Kidney (tissue), 22 donors: ENCODE measurements at places on chromosomes 11 and 22. TPM values are rescaled to one million over a fixed set of nuclear protein-coding genes. Genes with fewer than 3 reads are reported as not detected.

Gene BTBD18
- not detected for total RNA-seq

Gene OR8D1
- not detected for total RNA-seq

Gene RIMBP3C
- total RNA-seq: 0.22 TPM

Gene SCGB1D2
- total RNA-seq: 0.60 TPM

Gene SWAP70
- total RNA-seq: 61.0 TPM

Gene APOL2
- 48.8 TPM for total RNA-seq

Gene CD6
- total RNA-seq: 6.7 TPM

Gene TRIM49D1
- not detected for total RNA-seq

Gene ST14
- total RNA-seq: 139 TPM

Gene CHEK1
- total RNA-seq: 4.9 TPM

Gene RFPL1
- not detected for total RNA-seq

Gene DEFB131B
- total RNA-seq: not detected
